ENCODE measurements at places on chromosomes 7 and 10.

GRCh38 chr10:31977440-31978155 lies 49.0 kb upstream of the ARHGAP12 start:
- peak; percentile 50 for DNase-seq

- DNase-seq, result no peak
Measured at GRCh38 chr10:35456153-35456720, 119.9 kb downstream of the CCNY start.

DNA sequence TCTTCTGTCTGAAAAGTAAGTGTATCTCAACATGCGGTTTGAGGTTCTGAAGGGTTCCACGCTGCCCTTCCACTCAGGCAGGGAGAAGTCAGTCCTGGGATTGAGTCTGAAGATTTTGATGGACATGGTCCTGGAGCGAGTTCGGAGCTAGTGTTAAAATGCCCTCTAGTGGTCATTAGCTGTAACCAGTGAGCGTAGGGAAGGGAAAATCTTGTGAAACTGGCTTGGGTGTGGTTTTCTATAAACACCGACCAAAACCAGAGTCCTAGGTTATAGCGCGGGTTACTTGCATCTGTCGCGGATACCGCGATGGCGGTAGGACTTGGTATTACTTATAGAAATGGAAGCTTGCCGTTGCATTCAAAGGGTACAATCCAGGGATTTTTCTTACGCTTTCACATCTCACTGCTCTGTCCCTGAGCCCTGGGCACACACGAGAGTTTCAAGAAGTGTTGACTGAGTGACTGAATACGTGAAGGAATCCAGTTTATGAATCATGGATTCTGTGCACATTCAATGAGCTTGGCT lies 348.2 kb upstream of the C7orf33 start:
- peak; percentile 48 for DNase-seq

DNA sequence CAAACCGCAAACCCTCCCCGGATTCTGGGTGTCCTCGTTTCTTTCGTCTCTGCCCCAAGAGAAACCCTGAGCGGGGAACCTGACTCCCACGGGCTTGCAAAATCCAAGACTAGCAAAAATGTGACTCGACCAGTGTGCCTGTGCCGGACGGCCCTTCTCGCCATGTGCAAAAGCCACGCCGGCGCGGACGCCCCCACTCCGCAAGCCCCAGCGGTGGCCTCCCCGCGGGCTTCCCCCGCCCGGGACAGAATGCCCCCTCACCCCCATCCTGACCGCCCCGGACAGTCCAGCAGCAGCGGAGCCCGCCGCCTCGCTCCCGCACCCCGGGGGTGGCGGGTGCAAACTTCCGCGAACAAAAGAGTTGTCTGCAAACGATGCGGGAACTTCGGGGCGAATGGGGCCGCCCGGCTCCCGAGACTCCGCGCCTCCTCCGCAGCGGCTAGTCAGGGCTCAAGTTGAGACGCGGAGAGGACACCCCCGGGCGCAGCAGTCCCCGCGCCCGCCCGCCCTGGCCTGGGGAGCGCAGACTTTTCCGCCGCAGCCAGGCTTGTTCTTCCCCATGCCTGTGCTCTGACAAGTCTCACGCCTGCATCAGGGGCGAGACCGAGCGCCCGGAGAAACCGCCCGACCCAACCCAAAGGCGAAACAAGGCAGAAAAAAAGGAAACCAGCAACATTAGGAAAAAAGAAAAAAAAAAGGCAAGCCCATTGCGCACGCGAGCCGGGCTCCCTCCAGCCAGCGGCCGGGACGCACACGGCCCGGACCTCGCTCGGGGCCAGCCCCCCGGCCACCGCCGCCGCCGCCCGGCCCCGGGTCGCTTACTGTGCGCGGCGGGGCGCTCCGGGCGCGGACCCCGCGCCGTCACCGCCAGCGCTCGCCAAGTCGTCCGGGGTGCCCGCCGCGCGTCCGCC lies 732 bp downstream of the FAM53B start:
- DNase-seq, result peak; percentile 33

GRCh38 chr10:85784792-85785191 lies 581.8 kb downstream of the GRID1 start:
- no peak for DNase-seq

DNA sequence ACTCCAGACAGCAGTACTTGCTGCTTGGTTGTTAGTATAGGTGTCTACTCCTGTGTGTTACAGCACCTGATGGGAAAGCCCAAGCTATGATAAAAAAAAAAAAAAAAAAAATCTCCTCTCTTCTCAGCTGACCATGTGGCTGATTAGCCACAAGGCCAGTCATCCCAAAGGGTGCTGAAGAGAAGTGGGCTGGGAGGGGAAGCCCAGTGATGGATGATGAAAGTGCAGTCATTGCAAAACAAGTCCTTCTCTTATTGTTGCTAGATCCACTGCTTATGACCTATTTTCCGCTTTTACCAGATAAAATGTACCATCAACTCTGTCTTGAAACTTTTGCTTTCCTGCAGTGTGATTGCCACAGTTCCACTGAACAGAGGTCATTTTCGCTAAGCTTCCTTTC lies 1092.5 kb upstream of the C7orf33 start:
- DNase-seq, result no peak
